ENCODE measurements at places on chromosomes 7 and 10.

- DNase-seq = no peak
Measured at GRCh38 chr7:71972534-71972933, 439.6 kb downstream of the CALN1 start.

DNA sequence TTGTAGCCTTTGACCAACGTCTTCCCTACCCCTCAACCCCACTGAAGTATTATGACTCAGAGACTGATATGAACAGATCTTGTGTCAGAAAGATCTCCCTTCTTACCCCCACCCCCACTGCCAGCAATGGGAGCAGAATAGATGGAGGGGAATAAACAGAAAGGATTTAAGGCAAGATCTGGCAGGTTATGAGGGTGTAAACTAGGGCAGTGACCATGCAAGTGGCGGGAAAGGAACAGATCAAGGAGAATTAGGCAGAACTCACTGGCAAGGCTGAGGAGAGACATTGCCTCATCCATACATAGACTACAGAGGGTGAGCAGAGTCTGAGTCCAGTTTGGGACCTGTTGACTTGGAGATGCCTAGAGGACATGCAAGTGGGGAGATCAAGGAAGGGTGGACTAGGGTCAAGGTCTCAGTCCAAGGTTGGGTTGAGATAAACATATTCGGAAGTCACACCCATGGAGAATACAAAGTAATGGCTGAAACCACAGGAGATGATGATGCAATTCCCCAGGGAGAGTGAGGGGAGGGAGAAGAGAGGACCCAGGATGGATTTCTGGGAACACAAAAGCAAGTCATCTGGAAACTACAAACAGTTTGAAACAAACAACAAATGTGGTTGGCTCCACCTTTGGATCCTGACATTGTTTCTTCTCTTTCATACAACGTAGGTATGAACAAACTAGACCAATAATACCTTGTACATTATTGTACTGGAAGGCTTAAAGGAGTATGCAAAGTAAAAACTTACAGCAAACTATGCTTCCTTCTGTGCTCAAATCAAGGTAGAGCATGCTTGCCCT, 44.9 kb upstream of the IL6 start:
- DNase-seq = no peak

GRCh38 chr10:13959443-13960359, 371.0 kb downstream of the FRMD4A start:
- DNase-seq = no peak

DNA sequence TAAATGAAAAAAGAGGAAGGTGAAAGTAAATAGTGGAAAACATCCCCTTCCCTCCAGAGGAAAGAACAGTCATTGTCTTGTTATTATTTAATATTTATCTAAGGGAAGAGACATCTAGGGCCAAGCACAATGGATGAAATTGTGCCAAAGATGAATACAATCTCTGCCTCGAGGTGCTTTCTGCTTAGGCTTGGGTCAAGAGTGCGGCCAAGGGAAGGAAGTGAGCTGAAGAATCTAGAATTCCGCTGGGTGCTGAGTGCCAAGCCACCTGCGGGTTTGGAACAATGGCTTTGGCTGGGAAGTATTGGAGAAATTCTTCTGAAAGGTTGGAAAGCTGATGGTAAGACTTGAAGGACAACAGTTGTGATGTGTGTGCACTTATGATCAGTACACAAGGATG, 531.3 kb upstream of the FZD8 start:
- DNase-seq = no peak

GRCh38 chr7:151244841-151245346, 3.6 kb downstream of the SMARCD3 start:
- DNase-seq = no peak

DNA sequence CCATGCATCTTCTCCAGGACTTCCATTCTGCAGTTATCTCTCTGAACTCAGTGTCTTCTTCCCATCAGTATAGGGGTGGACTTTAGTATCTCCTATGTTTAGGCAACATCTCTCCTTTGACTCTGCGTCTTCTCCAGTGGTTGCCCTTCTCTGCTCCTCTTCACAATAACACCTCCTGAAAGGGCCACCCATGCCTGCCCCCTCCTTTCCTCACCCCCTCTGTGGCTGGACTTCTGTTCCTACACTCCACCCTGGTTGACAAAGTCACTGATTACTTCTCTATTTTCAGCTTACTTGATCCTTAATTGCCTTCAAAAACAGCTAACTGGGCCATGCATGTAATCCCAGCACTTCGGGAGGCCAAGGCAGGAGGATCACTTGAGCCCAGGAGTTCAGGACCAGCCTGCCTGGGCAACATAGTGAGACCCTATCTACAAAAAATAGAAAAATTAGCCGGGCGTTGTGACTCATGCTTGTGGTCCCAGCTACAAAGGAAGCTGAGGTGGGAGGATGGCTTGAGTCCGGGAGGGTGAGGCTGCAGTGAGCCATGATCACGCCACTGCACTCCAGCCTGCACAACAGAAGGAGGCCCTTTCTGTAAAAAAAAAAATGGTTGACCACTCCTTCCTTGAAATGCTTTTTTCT, 13.7 kb downstream of the SRGN start:
- DNase-seq = no peak

DNA sequence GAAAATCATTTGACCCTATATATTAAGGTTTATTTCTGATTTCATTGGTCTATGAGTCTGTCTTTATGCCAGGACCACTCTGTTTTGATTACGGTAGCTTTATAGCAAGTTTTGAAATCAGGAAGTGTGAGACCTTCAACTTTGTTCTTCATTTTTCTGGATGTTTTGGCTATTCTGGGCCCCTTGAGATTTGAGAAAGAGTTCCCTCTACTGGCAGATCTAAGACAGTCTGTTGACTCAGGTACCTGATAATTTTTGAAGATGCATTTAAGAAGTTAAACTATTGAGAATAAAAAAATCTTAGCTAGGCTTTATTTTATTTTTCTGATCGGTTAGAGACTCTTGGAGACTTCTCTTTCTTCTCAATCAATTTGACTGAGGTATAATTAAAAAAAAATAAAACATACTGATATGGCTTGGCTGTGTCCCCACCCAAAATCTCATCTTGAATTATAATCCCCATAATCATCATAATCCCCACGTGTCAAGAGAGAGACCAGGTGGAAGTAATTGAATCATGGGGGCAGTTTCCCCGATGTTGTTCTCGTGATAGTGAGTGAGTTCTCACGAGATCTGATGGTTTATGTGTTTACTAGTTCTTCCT, 209.2 kb downstream of the SNX10 start:
- DNase-seq = no peak

GRCh38 chr10:60762554-60762953, 15.7 kb upstream of the CDK1 start:
- no peak for DNase-seq

GRCh38 chr10:78613132-78613531, 455.6 kb upstream of the ZMIZ1 start:
- DNase-seq = no peak

GRCh38 chr7:29953726-29954347, 35.8 kb downstream of the SCRN1 start:
- DNase-seq = no peak

- DNase-seq = no peak
Measured at GRCh38 chr10:110207805-110208613, 604 bp downstream of the MXI1 start.

GRCh38 chr7:75734586-75735458, 3.9 kb downstream of the HIP1 start:
- DNase-seq = no peak

DNA sequence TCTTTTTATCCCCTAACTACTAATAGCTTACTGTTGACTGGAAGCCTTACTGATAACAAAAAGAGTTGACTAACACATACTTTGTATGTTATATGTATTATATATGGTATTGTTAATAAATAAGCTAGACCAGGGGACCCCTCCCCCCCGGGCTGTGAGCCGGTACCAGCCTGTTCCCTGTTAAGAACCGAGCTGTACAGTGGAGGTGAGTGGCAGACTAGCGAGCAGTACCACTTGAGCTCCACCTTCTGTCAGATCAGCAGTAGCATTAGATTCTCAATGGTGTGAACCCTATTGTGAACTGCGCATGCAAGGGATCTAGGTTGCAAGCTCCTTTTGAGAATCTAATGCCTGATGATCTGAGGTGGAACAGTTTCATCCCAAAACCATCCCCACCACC, 377.0 kb downstream of the IPMK start:
- no peak for DNase-seq

GRCh38 chr10:60809157-60809556, 30.9 kb downstream of the CDK1 start:
- DNase-seq = no peak

Data from activated CD8-positive, alpha-beta memory T cell treated with anti-CD3 and anti-CD28 coated beads for 4 hours (primary cell).